GM18507 (cell line): ENCODE measurements at places on chromosomes 12 and 14.

DNA sequence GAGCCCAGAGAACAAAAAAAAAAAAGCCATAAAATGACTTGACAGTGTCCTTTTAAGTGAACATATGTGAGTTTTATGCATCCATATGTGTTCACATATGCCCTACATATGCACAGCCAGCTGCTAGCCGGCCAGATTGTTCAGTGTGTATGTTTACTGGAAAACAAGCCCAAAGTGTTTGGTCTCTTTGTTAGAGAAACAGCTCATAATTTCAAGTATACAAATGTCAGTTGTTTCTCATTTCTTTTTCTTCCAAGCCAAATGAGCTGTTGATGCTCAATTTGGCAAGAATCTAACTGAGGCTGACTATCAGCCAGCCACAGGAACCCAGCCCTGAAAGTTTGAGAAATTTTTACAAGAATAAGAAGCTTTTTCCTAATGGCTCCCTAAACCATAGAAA is 60.8 kb upstream of the TSPAN8 start:
- DNase-seq = no peak

- DNase-seq = peak; percentile 20
These were observed 353.7 kb downstream of the APAF1 start for GRCh38 chr12:98998697-98999299.

DNA sequence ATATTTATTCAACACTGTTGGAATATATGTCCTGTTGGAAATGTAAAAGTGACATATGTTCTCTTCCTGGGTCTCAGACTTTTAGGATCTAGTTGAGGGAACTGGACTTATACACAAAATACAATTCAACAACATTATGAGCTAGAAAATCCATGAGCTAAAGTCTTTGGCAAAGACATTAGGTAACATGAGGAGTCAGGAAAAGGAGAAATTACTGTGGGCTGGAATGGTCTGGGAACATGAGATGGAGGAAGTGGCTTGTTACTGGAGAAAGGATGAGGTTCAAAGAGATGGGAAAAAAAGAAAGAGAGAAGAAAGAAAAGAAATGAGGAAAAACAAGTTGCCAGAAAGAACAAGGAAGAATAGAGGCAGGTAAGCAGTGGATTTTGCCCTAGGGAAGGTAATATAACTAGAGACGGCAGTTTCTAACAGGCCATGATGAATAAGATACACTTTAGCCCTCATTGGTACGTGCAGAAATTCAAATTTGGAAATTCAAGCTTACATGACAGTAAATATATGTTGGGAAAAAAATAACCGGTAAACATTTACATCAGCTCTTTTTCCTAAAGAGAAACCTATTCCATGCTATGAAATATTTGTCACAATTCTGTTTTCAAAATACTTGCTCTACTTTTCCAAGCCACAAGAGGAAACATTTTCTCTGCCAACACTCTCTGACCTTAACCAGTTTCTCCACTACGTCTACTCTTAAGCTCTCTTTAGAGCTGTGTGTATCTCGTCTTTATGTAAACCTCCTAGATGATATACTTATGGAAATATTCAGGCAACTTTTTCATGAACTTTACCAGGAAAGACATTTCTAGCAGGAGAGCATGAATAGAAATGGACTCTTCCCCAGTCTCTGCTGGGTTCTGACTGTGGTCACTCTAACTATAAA is 268.8 kb upstream of the BTG1 start:
- DNase-seq = no peak

GRCh38 chr12:83320350-83320749 is 633.6 kb downstream of the TMTC2 start:
- no peak for DNase-seq
